ENCODE measurements at places on chromosomes 2 and 18.

DNA sequence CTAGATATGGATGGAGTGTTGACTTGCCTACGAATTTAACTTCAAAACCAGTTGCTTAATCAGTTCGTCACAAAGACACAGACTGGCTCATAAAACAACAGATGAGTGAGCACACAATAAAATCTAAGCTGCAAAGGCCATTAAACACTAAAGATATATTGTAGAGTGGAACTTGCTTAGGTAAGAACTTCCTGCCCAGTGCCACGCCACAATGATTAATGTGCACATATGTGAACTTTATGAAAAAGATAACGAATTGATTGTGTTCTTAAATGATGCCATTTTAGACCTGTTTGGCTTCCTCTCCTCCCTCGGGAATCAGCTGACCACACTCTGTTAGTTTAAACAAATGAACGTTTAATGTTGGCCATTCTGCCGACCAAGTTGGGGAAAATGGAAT lies 2031.3 kb upstream of the CELF4 start:
- no peak for DNase-seq

DNA sequence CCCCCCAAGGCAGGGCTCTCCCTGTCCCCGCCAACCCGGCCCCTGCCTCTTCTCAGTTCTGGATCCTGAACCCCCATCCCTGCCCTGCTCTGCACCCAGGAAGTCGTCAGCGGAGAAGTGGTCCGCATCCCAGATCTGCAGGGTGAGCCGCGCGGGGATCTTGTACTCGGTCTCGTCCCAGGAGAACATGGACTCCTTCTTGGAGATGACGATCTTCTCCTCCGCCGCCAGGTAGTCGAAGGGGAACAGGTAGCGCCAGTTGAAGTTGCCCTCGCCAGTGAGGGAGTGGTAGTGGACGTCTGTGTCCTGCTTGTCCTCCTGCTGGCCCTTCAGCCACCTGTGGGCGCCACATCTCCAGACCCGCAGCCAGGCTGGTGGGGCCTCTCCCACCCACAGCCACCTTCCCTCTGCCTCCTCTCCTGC lies 16.3 kb downstream of the OTOF start:
- DNase-seq: no peak

DNA sequence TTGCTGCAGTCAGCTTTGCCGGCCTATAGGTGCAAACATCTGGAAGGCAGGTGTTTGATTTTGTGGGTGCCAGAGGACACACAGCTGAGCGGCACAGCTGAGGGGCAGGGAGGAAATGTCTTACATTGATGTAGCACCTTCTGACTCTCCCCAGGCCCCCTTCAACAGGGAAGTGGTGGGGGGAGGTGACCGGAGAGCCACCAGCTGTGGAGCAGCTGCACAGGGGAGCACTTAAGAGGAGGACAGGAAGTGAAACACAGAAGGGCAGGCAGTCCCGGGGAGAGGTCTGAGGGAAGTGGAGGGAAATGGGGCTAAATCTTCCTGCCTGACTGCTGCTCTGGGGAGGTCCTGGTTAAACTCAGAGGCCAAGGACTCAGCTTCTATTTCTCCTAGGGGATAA lies 409.1 kb downstream of the TNS1 start:
- no peak for DNase-seq

- peak; percentile 84 for DNase-seq
These were observed 102.6 kb downstream of the PAX3 start for GRCh38 chr2:222196159-222196558.

DNA sequence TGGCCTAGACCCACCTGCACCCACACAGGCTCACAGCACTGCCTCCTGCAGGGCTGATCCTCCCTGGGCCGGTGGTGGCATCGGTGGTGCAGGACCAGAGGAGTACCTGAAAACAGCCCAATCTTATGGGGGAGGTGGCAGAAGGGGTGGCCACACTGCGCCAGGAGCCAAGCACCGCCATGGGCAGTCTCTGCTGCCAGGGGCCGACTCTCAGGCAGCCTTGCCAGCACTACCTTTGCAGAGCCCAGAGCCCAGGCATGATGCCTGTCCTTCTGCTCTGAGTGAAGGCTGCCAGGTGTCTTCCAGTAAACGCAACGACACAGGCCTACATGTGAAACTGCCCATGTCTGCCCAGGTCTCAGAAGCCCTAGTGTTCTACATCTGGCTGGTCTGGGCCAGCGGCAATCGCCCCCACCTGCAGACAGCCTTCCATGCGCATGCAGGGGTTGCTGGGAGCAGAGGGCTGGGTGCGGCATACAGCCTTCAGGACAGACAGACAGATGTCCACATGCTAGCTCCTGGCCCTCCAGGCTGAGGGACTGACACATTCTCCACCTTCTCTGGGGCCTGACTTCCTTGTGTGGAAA lies 6.8 kb downstream of the HS6ST1 start:
- no peak for DNase-seq

- DNase-seq: no peak
These were observed 57.8 kb upstream of the ST8SIA3 start for GRCh38 chr18:57294547-57294946.

DNA sequence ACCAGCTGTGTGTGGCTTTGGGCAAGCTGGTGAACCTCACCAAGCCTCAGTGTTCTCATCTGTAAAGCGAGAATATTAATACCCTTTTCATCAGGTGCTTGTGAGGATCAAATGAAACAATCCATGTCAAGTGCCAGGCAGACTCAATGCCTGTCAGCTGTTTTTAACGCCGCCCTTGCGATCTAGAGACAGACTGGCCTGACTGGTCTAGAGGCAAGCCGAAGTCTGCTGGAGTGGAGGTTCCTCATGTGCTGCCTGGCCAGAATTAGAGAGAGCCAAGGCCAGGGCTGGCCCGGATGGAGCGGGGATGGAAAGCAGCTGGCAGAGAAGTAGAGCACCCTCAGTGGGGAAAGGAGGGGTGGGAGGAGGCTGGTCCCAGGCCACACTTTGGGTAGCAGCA lies 74.5 kb upstream of the B3GNT7 start:
- no peak for DNase-seq

- DNase-seq: no peak
These were observed 2.1 kb downstream of the PPP3R1 start for GRCh38 chr2:68250196-68250595.

DNA sequence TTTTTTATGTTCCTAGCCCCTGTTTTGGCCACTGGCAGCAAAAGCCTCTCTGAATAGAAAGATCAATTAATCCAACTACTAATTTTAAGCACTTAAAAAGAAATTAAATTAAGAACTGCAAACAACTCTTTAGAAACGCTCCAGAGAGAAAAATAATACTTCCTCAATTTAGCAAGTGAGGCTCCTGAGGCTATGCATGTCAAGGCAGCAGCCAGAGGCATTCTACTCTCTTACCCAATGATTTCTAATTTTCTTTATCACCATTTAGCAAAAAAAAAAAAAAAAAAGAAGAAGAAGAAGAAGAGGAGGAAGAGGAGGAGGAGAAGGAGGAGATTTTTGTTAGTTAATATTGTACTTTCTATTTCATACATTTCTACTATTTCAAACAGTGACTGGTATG lies 68.5 kb downstream of the TMEM237 start:
- DNase-seq: no peak

- DNase-seq: no peak
These were observed 213.3 kb upstream of the CXCR4 start for GRCh38 chr2:136331226-136331625.

GRCh38 chr2:143357966-143358365 lies 228.7 kb downstream of the ARHGAP15 start:
- no peak for DNase-seq

DNA sequence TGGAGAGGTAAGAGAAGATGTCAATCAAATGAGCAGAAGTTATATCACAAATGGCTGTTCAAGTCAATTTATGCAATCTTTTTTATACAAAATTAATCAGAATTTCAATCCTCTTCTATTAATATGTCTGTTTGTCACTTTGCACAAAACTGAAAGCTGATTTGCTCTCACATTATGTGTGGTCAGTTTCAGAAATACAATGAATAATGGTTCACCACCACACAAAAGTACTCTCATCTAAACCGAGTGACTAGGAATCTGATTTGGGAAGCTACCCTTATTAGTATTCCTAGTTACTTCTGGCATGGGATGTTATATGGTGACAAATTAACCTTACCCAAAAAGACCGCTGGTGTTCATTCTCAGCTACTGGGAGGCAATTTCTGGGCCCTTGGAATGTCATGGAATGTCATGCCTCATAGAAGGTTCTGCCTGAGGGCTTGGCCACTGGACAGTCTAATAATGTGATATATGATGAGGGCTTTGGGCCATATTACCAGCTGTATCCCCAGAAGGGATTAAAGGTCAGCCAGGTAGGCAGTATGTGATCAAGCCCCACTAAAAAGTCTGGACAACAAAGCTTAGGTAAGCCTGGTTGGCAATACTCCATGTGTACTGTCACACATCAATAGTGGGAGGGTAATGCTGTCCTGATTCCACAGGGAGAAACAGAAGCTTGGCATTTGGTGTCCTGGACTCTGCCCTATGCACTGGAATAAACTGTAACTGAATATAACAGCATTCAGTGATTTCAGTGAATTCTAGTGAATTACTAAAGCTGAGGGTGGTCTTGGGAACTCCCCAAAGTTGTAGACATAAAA lies 113.2 kb downstream of the PIGN start:
- no peak for DNase-seq

- DNase-seq: no peak
These were observed 240.8 kb downstream of the TCF4 start for GRCh38 chr18:55346961-55347740.

GRCh38 chr2:174395969-174396630 lies 570 bp downstream of the SCRN3 start:
- no peak for DNase-seq

GRCh38 chr2:142952018-142952417 lies 74.6 kb downstream of the KYNU start:
- no peak for DNase-seq

GRCh38 chr2:106562268-106563186 lies 75.4 kb downstream of the CD8B2 start:
- no peak for DNase-seq

DNA sequence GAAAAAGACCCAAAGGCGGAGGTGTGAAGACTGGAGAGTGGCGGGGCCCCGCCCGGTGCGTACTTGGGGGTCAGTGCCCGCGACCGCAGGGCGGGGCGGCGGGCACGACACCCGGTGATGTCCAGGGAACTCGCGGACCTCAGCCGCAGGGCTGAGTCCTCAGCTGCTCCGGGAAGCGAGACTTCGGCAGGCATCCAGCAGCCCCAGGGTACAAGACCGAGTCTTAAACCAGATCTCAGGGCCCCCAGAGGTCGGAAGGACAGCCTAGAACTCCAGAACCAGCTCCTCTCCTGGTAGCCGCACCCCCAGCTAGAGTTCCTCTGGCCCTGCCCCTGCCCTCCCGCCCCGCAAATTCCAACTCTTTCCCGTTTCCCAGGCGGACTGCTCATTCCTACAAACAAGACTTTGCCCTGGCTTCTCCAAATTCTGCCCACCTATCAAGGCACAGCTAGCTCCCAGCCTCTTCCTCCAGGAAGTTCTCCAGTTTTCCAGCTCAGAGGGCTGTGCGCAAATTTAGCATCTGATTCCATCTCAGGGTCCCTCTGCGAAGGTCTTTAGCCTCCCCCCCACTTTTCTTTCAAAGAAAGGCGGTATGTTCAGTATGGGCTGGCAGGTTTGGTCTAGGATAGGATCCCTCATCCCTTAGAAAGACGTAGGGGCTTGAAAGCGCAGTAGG lies 26.0 kb upstream of the NOTO start:
- DNase-seq: no peak

- no peak for DNase-seq
These were observed 168.8 kb downstream of the THADA start for GRCh38 chr2:43427032-43427424.

- DNase-seq: peak; percentile 27
These were observed 445.6 kb upstream of the POU3F3 start for GRCh38 chr2:104408266-104408665.

- DNase-seq: no peak
These were observed 62.5 kb downstream of the RPIA start for GRCh38 chr2:88753833-88754584.

DNA sequence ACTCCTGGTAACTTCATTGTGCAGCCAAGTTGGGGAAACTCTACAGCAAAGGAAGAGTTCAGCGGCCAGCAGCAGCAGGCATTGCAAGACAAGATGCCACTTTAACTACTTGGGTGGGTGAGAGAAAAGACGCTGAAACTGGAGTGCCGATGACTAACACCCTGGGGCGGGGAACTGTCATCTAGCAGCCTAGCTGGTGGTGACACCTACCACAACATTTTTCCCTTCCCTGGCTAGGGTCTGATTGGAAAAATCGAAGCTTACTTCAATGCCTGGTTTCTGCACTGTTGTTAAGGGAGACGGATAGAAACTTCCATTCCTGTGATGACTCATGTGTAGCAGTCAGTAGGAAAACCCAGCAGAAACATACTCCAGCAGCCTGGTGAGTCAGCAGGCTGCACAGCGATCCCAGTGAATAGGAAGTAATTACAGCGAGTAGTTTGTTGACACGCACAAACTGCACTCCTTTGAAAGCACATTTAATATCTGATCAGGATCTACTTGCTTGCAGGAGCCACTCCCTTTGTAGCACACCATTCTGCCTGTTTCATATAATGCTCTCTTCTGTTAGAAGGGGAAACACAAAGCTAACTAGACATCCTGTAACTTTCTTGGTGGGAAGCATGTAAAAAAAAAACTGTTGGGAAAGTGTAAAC lies 62.1 kb upstream of the MAPRE2 start:
- DNase-seq: peak; percentile 88

- DNase-seq: no peak
These were observed 55.0 kb upstream of the PEX13 start for GRCh38 chr2:60962528-60962927.

- DNase-seq: no peak
These were observed 174.5 kb upstream of the ZEB2 start for GRCh38 chr2:144694456-144694855.

GRCh38 chr2:196171946-196172345 lies 568 bp upstream of the STK17B start:
- DNase-seq: no peak

GRCh38 chr2:204197336-204198005 lies 260.9 kb downstream of the ICOS start:
- DNase-seq: no peak

- no peak for DNase-seq
These were observed 1.3 kb upstream of the CXCR1 start for GRCh38 chr2:218168016-218168415.

GRCh38 chr2:134372611-134373131 lies 118.8 kb downstream of the MGAT5 start:
- DNase-seq: peak; percentile 81

- no peak for DNase-seq
These were observed 160.8 kb downstream of the PHLPP1 start for GRCh38 chr18:62876111-62876510.

DNA sequence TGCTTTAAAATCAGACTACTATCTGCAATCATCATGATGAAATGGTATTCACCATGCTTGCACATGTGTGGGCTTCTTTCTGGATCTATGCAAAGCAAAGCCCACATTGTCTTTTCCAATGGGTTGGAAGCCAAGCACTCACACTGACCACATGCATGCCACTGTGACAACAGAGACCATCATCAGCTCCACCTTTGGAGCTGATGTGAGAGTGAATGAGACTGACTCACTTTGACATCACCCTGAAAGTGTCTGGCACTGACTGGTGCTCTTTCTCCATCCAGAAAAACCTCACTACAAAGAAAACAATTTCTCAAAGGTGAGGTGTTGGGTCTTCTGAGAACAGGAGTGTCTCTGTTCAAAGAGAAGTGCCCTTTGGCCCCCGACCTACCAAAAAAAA lies 4.7 kb downstream of the MYO5B start:
- DNase-seq: no peak

All from astrocyte of the cerebellum (primary cell).